ENCODE measurements at places on chromosomes 12 and 14.

DNA sequence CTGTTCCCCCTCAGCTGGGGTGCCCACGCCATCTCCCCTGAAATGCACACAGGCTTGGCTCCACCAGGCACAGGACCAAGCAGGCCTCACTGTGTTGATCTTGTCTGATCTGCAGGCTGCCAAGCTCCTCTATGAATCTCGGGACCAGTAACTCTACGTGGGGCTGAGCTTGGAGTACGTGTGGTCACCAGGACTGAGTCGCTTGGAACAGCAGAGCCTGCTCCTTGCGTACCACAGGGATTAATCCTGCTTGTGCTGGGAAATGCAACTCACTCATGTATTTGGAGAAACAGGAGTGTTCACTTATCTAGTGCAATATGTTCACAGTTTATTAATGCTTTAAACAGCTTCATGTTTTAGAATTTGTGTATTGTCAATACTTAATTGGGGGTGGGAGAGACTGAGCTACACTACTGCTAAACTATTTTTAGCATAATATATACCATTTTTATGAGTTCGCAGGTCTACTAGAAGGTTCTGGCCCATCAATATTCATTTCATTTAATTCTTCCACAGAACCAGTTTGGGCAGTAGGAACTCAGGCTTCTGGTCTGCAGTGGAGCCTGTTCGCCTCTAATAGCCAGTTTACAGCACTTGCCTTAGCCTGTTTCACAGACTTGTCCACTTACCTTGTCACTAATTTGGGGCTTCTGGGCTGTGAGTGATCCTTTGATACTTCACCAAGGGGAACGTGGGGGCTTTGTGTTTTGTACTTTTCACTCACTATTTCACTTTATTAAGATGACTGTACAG, 17.4 kb downstream of the ZFYVE21 start:
- no peak for DNase-seq

- DNase-seq, result no peak
Measured at GRCh38 chr12:104866291-104866690, 91.8 kb downstream of the SLC41A2 start.

GRCh38 chr14:92677087-92677668, 71.2 kb downstream of the LGMN start:
- DNase-seq, result no peak

DNA sequence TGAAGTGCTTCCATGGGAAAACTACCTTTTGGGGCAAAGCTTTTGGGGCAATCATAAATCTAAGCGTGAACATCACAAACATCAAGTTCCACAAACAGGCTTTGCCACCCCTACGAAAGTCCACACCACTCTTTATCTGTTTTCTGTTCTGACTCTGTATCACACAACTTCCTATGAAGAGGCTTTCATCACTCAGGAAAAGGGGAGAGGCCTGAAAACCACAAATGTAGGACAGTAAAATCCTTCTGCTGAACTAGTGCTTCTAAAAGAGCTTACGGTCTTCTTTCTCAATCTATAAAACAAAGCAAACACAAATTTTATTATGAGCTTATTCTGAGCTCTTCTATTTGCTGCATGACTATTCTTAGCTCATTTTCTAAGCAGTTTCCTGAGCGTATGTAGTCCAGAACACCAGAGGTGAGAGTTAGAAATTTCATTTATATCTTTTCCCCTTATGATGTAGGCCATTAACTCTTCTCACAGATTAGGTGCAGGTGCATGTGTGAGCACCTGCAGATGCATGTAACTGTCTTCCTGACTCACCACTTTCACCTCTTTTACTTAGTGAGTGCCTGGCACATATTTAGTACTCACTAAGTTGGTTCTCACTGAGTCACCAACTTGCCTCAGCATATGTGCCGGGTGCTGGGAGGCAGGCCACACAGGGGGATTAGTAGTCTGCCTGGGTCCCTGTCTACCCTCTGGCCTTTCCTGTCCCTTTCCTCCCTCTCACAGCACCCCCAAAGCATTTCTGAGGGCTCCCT, 32.9 kb upstream of the SYCP3 start:
- no peak for DNase-seq

DNA sequence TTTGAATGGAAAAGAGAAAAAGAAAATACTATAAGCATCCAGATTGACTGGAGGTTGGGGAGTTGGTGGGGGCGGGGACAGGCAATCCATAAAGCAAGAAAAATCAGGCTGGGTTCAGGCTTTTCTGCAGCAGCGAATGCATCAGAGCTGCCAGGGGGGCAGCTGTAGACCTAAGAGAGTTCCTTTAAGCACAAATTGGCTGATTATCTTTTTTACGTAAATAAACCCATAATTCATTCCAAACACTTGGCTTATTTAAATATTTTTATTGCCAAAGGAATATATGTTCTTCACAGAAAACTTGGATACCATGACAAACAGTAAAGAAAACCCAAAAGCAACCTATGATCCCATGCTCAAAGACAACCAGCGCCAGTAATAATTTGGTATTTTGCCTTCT, 10.2 kb downstream of the BDKRB2 start:
- no peak for DNase-seq

DNA sequence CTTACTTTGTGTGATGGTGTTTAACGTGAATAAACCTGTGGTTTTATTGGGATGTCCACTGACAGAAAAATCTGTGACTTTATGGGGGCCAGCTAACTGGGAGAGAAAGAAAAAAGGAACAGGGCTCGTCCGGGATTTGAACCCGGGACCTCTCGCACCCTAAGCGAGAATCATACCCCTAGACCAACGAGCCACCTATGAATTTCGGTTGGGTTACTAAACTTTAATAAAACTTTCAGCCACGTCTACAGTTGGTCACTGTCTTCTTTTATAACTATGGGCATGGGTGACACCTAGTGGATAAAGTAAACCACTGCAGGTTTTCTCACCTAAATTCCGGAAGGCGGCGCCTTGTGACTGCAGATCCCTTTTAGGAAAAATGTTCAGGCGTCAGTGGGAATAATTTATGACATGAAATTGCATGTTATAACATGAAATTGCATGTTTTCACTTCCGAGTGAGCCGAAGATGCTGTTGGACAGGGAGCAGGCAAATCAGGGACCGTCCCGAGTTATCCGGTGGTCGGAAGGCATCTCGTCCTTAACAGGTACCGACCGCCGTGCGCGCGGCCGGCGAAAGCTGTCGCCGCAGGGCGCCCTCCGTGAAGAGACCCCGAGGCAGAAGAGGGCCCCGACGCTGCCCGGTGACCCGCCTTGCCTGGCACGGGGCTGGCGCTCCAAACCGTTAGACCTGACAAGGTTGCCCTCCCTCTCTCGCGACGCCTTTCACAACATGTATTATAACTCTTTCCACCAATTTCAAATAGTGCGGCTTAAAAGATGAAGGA, 18.2 kb upstream of the RNASE12 start:
- DNase-seq, result no peak

DNA sequence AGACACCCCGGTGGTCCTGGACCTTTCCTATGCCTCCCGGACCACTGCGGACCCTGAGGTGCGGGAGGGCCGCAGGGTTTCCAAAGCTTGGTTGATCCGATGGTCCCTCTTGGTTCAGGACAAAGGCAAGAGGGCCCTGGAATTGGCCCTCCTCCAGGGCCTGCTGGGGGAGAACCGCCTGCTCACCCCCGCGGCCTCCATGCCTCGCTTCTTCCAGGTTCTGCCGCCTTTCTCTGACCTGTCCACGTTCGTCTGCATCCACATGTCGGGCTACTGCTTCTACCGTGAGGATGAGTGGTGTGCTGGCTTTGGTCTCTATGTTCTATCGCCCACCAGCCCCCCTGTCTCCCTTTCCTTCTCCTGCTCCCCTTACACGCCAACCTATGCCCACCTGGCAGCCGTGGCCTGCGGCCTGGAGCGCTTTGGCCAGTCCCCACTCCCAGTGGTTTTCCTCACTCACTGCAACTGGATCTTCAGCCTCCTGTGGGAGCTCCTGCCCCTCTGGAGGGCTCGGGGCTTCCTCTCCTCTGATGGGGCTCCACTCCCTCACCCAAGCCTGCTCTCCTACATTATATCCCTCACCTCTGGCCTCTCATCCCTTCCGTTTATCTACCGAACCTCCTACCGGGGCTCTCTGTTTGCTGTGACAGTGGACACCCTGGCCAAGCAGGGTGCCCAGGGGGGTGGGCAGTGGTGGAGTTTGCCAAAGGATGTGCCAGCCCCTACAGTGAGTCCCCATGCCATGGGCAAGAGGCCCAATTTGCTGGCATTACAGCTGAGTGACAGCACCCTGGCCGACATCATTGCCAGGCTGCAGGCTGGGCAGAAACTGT, 13.8 kb downstream of the CBLN3 start:
- no peak for DNase-seq

GRCh38 chr12:116366456-116366776, 88.9 kb upstream of the MED13L start:
- no peak for DNase-seq

- DNase-seq, result no peak
Measured at GRCh38 chr14:87896393-87897380, 96.3 kb downstream of the GALC start.

- no peak for DNase-seq
Measured at GRCh38 chr12:12724421-12725085, 7.4 kb downstream of the CDKN1B start.

- no peak for DNase-seq
Measured at GRCh38 chr12:107225635-107226034, 132.3 kb upstream of the CRY1 start.

DNA sequence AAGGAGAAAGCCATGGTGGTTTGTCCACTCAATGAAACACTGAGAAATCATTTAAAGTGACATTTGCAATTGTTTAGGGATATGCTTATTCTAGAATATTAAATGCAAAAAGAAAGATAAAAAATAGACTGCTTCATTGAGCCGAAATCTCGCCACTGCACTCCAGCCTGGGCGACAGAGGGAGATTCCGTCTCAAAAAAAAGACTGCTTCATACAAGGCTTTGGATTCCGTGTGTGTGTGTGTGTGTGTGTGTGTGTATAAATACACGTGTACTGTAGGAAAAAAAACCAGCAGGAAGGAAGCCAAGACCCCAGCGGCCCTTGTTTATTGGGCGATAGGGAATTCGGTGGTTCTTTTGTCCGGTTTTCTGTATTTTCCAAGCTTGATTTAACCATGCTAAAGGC, 3.2 kb upstream of the ZNF839 start:
- DNase-seq, result no peak

DNA sequence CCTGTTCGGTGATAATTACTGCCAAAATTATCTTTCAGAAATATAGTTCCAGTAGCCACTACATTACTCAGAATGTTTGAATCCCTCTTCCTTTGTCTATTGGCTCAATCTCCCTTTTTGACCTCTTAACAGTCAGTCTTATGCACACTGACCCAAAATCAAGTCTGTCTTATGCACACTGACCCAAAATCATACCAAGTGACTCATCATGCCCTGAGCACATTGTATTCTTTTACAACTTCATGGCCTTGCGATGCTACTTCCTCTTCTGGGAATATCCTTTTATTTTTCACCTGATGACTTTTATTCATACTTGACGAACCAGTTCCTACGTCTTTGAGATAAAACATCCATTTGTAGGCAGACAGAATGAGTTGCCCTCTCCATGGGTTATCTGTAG, 182.3 kb downstream of the NPAS3 start:
- no peak for DNase-seq

GRCh38 chr12:57549909-57550640, at the start of gene KIF5A:
KIF5A (plus strand) TSS chr12:57550044; CDS start chr12:57550272, 228 bp downstream.
- no peak for DNase-seq

- no peak for DNase-seq
Measured at GRCh38 chr14:52369305-52369801, 55.2 kb downstream of the PTGER2 start.

All from vagina (tissue), 2 donors.